ENCODE measurements at places on chromosomes 3 and 15.

GRCh38 chr3:13080026-13080425, 6.8 kb upstream of the IQSEC1 start:
- no peak for DNase-seq

GRCh38 chr15:38050529-38051448, 116.3 kb downstream of the TMCO5A start:
- no peak for DNase-seq

DNA sequence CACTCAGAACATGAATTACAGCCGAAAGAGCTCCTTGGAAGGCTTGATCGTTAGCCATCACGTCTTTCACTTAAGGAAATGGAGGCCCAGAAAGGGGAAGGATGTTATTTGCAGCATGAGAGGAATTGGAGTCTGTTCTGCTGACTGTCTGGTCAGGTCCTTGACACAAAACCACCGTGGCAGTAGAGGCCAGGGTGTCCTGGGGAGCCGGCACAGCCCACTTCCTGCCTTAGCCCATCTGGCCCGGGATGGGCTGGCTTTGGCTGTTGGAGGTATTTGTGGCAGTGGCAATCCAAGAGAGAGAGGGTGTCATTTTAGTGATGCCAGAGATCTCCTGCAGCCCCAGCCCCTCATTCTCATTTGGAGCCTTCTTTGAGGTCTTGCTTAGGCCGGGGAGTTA, 37.4 kb downstream of the ST6GAL1 start:
- DNase-seq: no peak

- no peak for DNase-seq
These were observed 271.2 kb downstream of the FAM43A start for GRCh38 chr3:194956697-194957396.
